ENCODE measurements at places on chromosomes 4 and X.

GRCh38 chr4:94516067-94516466 lies 64.3 kb downstream of the PDLIM5 start:
- DNase-seq, result no peak

GRCh38 chr4:5569451-5569850 lies 138.9 kb downstream of the EVC2 start:
- no peak for DNase-seq

DNA sequence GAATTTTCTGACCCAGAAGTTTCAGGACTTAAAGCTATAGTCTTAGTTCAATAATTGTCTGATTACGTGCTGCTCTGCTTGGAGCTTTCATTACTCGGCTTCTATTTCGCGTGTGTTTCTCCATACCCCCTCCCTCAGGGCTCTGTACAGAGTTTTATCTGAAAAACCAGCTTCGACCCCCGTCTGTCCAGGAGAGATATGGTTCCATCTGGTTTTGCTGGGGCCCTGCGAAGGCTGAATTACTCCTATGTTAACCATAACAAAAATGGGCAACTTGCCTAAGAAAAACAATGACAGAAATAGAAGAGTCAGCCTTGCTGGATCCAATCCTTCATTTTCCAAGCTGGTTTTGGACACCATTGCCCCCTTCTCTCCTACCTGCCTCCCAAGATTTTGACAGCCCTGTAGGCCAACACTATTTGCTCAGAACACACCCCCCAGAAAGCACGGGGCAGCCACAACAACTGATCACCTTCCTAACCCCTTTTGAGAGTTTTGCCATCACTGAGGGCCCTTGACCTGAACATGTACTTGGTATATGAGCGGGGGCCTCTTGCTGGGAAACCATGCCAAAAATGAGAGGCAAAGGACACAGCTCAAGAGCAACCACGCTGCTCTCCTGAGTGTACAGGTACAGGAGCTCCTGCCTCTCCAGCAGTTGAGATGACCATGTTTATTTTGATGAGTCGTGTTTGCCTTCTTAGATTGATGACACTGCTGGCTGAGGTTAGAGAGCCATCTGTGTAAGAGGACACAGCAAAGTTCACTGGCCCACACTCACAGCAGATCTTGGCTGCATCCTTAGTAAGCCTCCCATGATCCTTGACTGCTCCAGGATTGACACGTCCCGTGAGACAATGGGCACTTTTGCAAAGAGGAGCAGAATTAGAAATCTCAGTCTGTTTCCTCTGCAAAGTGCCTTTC lies 36.2 kb upstream of the ATP6AP2 start:
- no peak for DNase-seq

DNA sequence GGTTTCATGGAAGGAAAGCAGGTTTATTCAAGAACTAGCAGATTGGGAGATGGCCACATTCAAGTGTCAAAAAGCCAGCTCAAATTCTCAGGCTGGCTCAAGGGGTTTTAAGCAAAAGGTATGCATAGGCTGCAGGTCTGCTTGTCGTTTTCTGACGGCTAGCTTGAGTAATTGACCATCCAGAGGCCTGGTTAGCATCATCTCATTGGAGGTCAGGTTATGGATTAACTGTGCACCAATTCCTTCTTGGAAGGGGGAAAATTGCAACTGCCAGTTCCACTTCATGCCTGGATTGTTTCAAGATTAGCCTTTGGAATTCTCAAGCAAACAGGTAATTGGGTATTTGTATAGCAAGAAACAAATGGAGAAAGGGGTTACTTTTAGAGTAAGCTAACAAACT lies 62.1 kb downstream of the FUNDC1 start:
- no peak for DNase-seq

DNA sequence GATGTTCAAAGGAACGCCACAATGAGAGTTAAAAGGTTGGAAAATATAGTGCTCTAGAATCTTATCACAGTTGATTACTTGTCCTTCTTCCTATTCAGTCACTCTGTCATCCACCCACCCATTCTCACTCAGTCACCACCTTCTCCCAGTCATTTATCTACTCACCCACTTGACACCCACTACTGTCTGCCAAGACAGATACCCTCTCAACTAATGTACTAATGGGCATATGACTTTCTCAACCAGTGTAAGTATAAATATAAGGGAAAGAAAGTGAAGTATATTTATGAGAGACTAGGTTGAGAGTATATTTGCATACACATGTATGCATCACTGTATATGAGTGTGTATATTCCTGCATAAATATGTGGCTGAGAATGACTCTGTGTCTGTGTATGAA lies 20.0 kb downstream of the MID2 start:
- no peak for DNase-seq

DNA sequence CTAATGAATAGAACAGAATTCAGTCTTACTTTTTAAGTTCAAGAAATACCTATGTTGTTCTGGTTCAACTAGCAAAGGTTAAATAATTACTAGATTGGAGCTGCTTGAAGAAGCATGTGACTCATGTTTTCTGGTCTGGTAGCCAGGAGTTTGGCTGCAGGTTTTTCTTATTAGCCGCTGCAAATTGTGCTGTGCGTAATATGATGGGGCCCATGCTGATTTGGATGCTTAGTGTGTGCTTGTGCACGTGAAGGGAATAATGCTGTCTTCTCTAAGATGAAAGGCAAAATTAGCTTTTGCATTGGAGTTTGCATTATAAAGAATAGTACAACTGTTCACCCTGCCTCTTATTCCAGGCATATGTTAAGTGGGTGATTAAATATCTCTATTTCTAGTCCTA lies 219.6 kb downstream of the SNCA start:
- no peak for DNase-seq

DNA sequence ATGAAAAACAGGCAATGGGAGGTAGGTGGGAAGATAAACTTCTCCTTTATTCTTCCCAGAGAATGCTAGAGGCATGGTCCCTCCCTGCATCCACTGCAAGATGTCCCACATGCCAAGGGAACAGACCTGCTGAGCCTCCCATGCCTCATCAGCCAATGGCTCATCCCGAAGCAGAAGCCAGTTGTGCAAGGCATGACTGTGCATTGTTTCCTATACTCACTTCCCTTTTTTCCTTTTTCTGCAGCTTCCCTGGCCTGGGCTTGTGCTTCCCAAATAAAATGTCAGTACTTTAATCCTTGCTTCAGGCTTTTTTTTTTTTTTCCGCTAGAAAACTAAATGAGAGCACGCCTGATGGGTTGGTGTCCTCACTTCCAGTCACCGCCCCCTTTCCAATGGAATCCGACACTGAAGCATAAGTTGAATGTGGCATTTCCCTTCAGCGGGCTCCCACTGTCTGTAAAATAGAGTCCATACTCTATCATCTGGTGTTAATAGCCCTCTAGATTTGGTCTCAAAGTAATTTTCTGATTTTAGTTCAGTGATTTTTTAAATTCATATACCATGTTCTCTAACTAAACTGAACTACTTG lies 239.0 kb upstream of the JADE1 start:
- DNase-seq, result no peak

DNA sequence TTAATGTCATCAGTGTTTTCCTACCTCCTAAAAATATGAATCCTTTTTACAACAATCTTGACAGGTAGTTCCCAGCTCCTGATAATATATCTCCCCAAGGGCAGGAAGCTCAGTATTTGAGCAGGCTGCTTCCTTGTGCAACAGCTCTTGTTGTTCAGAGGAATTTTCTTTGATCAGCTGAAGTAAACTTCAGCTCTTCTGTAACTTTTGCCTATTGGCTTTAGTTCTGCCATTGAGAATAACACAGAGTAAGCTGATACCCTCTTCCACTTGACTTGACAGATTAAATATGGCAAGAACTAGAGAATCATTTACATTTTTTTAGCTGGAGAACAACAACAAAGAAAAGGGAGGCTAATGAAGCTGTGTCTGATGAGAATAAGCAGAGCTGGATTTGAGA lies 75.2 kb downstream of the LUZP4 start:
- DNase-seq, result no peak

DNA sequence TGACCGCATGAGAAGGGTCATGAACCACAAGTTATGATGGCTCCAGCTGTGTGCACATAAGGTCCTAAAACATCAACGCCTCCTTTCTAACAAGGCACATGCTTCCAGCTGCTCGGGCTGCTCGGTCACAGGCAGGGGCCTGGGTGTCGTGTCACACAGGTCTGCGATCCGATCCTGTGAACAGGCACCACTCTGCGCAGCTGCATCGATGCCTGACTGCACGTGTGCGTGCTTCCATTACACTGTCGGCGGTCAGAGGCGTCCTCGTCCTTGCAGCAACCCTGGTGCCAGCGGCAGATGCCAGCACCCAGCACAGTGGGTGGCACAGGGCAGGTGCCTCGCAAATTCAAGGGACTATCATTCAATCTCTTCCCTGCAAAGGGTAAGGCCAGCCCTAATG lies 23.9 kb downstream of the ZFYVE28 start:
- DNase-seq, result no peak

DNA sequence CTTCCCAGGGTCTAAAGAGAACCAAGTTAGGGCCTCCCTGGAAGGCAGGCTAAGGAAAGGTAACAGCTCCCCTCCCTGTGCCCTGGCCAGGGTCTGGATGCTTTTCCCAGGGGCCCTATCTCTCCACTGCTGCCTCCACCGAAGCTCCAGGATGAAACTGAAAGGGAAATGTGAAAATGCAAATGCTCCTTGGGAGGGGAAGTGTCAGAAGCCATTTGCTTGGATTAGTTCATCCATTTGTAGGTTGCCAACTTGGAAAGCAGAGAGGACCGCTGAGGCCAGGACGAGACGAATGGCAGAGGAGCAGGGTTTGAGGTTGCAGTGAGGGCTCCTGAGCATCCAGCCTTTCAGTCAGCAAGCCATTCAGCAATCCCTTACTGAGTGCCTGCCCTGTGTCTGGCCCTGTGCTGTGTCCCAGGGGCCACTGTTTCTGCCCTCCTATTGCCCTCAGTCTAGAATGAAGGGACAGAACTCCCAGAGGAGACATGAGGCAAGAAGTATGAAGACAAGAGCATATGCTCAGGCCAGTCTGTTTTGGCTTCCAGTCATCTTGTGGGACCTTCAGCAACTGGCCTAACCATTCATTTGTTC lies 45.9 kb upstream of the PGRMC1 start:
- DNase-seq, result no peak

GRCh38 chrX:16278927-16279326 lies 111.6 kb downstream of the MAGEB17 start:
- no peak for DNase-seq

GRCh38 chrX:26922278-26922677 lies 540.9 kb downstream of the PPP4R3C start:
- no peak for DNase-seq

DNA sequence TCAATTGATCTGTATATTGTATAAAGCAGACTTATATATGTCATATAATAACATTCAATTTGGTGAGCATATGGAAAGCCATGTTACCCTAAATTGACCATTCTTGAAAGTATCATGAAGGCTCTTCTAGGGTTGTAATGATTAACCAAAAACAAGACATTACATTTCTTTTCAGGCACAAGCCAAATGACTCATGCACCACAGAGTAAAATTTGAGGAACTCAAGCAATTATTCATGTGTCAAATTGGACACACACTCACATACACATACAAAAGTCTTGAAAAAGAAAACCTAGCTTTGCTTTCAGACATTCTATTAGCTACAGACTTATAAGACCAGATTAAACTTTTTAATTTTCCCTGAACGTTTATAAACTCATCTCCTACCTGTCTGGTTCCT lies 146.5 kb upstream of the PCDH18 start:
- DNase-seq, result no peak

- no peak for DNase-seq
These were observed 192.4 kb downstream of the STPG2 start for GRCh38 chr4:97950836-97951235.

DNA sequence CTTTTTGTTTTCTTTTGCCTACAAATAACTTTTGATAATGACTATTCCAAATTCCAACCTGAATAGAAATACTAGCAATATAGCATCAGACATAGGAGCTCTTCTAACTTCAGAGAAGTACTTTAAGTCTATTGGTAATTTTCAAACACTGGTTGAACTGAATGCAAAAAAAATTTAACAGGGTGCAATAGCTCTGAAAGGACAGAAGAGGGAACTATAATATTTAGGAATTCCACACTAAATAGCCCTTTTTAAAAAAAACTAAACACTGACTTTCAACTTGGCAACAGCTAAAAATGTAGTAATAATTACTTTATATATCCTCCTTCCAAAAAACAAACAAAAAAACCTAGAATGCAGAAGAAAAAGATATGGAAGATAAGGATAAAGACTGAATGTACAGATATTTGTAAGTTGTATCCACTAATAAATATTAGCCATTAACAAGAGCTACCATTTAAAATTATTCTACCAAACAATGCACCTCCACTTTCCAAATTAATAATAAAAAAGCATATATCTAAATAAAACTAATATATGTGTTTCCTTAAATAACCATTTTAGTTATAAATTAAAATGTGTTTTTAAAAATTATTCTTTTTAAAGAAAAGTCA lies 81.4 kb downstream of the FBXW7 start:
- no peak for DNase-seq

DNA sequence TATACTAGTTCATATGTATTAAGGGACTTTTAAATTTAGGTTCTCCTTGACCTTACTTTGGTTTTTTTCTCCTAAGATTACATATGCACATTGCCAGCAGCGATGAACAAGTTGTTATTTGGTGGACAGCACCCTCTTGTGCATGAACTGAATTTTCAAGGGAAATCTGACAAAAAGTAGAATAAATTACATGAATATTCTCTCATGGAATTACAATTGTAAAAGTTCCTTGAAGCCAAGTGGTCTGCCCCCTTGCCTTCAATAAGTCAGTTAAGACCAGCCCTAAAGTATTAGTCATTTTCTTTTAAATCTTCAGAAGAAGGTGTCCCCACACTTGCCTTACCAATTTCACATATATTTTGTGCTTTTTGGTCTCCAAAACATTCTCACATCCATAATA lies 30.7 kb upstream of the SMARCA5 start:
- no peak for DNase-seq

GRCh38 chrX:133972916-133973315 lies 12.5 kb downstream of the GPC3 start:
- DNase-seq, result no peak

- DNase-seq, result no peak
These were observed 24.3 kb upstream of the TSPAN5 start for GRCh38 chr4:98682719-98683118.

DNA sequence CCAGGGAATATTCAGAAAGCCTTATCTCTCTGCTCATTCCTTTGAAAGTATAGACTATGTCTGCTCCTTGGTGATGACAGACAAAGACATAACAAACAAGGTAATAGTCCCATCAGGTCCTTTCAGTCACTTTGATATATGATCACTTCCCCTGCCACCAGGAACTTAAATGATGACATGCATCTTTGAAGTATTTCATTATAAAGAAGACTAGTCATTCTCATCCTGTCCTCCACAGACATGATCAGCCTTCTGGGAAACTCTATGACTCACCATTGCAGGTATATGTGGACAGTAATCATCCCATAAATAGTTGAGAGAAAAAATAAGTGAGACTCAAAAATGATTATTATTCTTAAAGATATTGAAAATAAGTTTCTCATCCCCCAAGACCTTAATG lies 117.5 kb upstream of the VCX2 start:
- no peak for DNase-seq
